Left ventricle myocardium superior (tissue), 1 donor: ENCODE measurements at places on chromosomes 11 and 22. TPM values are rescaled to one million over a fixed set of nuclear protein-coding genes. Genes with fewer than 3 reads are reported as not detected.
A peak's percentile ranks its signal among the peaks of the same experiment; 100 is the strongest.

GRCh38 chr11:117395476-117395875 is 67.8 kb downstream of the CEP164 start:
- DNase-seq: no peak

GRCh38 chr22:41919357-41920224 is 4.7 kb upstream of the SHISA8 start:
- peak; percentile 80 for DNase-seq

The CXCR5 gene
- total RNA-seq: not detected

DNA sequence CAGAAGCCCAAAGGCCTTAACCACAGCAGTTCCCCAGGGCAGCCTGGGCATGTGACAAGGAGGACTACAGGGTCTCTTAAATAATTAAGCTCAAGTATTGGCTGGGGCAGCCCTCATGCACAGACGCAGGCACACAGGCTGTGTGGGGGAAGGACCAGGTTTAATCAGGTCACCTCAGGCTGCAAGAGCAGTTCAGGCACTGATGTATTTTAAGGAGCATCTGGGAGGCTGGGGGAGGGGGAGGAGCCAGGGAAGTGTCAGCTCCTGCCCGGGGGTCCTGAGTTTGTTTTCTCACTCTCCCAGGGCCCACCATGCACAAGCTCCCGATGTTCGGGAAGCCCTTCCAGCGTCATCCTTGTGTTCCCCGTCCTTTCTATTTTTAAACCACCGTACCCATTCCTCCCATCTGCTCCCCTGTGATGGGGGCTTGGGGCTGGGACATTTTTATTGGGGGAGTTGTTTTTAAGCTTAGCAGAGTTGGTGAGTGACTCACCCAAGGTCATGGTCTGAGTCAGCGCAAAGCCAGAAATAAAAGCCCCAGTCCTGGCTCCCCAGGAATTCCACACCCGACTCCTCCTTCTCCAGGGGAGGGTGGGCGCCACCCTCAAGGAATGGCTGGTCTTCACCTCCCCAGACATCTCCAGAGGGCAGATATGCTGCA is 2.4 kb downstream of the CSDC2 start:
- DNase-seq: peak; percentile 56

The PKP3 gene
- 0.84 TPM for total RNA-seq

GRCh38 chr11:69445131-69445470 is 36.4 kb upstream of the LINC01488 start:
- no peak for DNase-seq

The HTR3A gene
- not detected for total RNA-seq

GRCh38 chr11:22006901-22007300 is 186.0 kb upstream of the ANO5 start:
- DNase-seq: no peak

The OR8D4 gene
- total RNA-seq: not detected

- no peak for DNase-seq
Measured at GRCh38 chr11:90656171-90656570, 433.3 kb upstream of the CHORDC1 start.
